Endodermal cell (in vitro differentiated cells): ENCODE measurements at places on chromosomes 4 and X.
A peak's percentile ranks its signal among the peaks of the same experiment; 100 is the strongest.

DNA sequence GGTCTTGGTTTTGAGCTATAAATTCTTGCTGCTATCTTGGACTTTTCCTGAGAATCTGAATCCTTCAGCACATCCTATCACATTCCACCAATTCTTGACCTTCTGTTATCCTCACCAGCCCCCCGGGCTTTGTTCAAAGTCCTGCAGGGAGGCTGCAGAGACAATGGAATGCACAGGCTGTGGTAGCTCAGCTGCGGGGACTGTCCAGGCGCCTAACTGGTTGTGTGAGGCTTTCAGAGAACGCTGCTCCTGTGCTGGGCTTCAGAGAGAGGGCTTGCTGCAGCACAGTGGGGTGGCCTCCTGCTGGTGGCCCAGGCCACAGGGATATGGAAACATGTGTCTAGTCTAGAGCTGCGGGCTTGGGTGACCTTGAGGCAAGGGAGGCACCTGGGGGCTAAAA, 196.3 kb upstream of the GATB start:
- DNase-seq = peak; percentile 90
- no peak overlapping the region for H3K27ac ChIP-seq
- H3K36me3 ChIP-seq = no peaks in the 10 kb centered on the region
- no peaks in the 10 kb centered on the region for H3K4me1 ChIP-seq
- peaks cover 15% of the 10 kb centered on the region for H3K27me3 ChIP-seq

- no peaks in the 10 kb centered on the region for H3K36me3 ChIP-seq
- no peaks in the 10 kb centered on the region for H3K27me3 ChIP-seq
- H3K27ac ChIP-seq = no peak overlapping the region
- peak; percentile 51 for DNase-seq
These were observed 41.3 kb downstream of the DOCK11 start for GRCh38 chrX:118536687-118537461.

- H3K27me3 ChIP-seq = no peaks in the 10 kb centered on the region
- H3K36me3 ChIP-seq = no peaks in the 10 kb centered on the region
- H3K4me3 ChIP-seq = no peak overlapping the region
- H3K27ac ChIP-seq = no peak overlapping the region
These were observed 40.6 kb downstream of the GABRB1 start for GRCh38 chr4:47071901-47072341.

DNA sequence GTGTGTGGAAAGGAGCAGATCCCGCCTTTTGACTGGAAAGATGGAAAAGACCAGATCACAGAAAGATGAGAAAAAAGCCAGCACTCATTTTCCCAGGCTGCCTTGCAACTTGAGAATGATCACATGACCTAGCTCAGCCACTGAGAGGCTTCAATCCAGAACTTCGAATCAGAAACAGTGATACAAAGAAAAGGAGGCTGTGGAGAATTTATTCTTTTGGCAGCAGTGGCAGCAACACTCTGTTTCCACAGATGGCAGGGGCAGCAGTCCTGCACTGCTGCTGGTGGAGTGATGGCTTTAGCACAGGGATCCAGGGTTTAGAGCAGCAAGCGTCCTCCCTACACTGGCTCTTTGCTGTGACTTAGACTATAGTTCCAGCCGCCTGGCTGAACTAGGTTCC, 77.8 kb upstream of the SH3RF1 start:
- no peak for DNase-seq
- no peaks in the 10 kb centered on the region for H3K27me3 ChIP-seq
- peak overlapping the region; percentile 72 for H3K4me3 ChIP-seq
- H3K27ac ChIP-seq = no peak overlapping the region
- no peaks in the 10 kb centered on the region for H3K4me1 ChIP-seq
- no peaks in the 10 kb centered on the region for H3K36me3 ChIP-seq

- H3K36me3 ChIP-seq = no peaks in the 10 kb centered on the region
- H3K4me3 ChIP-seq = no peak overlapping the region
- no peaks in the 10 kb centered on the region for H3K27me3 ChIP-seq
- H3K27ac ChIP-seq = no peak overlapping the region
- no peaks in the 10 kb centered on the region for H3K4me1 ChIP-seq
These were observed 68.9 kb downstream of the ARHGAP24 start for GRCh38 chr4:85543832-85544231.

GRCh38 chr4:111678479-111678878, 466.8 kb upstream of the FAM241A start:
- H3K4me3 ChIP-seq = no peak overlapping the region
- peaks cover 10% of the 10 kb centered on the region for H3K4me1 ChIP-seq
- H3K27me3 ChIP-seq = no peaks in the 10 kb centered on the region
- H3K36me3 ChIP-seq = no peaks in the 10 kb centered on the region
